ENCODE measurements at places on chromosomes 4 and X.

- DNase-seq: no peak
These were observed 36.0 kb downstream of the INTU start for GRCh38 chr4:127668770-127669169.

- DNase-seq: no peak
These were observed 20.3 kb upstream of the ABCG2 start for GRCh38 chr4:88178626-88179231.

DNA sequence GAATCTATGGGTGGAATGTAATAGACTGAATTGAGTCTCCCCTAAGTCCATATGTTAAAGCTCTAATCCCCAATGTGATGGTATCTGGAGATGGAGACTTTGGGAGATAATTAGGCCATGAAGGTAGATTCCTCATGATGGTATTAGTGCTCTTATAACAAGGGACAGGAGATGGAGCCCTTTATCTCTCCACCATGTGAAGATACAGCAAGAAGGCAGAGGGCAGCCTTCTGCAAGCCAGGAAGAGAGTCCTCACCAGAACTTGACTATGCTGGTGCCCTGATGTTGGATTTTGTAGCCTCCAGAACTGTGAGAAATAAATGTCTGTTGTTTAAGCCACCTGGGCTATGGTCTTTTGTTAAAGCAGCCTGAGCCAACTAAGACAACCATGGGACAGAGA is 76.4 kb upstream of the F8A3 start:
- peak; percentile 8 for DNase-seq

DNA sequence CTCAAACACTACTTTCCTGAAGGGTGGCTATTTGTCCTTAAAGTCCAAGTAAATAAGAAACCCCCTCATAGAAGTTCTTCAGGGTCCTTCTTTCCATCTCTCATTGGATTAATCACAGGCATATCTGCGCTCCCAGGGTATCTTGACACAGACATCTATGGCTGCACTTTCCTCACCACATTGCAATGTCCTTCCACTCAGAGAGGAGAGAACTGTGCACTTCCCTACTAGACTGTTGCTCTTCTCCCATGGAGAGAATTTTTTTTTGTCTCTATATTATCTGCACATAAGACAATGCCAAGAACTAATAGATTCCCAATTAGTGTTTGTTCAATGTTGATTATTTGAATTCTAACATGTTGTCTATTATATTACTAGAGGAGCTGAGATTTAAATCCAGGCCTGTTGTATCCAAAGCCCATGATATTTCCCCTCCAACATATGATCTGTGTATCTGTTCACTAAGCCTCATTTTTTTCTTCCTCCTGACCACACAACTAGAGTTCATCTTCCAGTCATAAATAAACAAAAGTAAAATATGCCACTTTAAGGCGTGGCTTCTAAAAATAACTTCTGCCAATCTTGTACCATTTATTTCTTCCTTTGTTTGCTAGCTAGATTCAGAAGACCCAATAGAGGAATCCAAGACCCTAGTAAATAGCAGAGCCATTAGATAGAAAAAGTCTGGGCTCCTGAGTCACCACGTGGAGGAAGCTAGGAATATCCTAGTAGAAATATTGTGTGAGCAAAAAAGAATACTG is 61.5 kb upstream of the FAM241A start:
- DNase-seq: no peak

GRCh38 chrX:48599341-48599740 is 2.0 kb downstream of the WDR13 start:
- no peak for DNase-seq

- DNase-seq: no peak
These were observed 233.8 kb upstream of the CPEB2 start for GRCh38 chr4:14768449-14768848.

- no peak for DNase-seq
These were observed 26.0 kb downstream of the FAM53A start for GRCh38 chr4:1658146-1658545.

GRCh38 chr4:177220376-177220775 is 89.3 kb upstream of the NEIL3 start:
- no peak for DNase-seq

- no peak for DNase-seq
These were observed 5.7 kb downstream of the NIPAL1 start for GRCh38 chr4:48022192-48022799.

DNA sequence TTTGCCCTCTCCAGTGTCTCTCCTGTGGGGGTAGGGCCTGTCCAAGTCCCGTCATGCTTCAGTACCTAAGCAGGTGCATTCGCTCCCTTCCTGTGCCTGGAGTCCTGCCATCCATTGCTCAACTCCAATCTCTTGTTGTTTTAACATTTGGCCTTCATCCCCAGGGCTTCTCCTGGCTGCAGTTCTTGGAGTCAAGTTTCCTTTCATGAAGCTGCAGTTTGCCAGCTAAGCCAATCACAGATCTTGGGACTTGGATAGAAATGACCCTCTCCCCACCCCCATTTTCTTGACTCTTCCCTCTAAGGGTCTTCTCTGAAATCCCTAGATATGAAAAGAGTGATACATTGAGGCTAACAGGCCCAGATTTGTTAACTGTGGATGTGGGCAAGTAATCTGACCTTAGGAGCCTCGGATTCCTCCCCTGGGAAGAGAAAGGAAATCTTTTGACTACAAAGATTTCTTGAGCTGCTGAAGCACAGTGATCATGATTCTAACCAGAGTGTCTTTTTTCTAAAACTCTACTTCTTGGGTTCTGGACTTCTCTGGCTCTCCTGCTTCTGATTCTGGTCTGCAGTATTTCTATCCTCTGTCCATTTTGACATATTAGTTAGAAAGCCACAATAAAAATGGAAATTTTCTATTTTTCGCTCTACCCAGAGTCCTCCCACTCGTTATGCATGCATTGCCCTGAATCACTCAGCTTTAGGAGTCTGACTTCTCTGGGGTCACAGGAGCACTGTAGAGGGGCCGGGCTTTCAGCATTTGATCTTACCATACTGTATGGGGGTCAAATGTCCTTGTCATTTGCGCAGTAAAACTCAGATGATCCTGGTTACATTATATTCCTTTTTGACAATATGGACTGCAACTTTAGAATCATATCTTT is 61.0 kb downstream of the CHRNA9 start:
- DNase-seq: no peak

- DNase-seq: peak; percentile 57
These were observed 47.8 kb upstream of the CRMP1 start for GRCh38 chr4:5940470-5941203.

DNA sequence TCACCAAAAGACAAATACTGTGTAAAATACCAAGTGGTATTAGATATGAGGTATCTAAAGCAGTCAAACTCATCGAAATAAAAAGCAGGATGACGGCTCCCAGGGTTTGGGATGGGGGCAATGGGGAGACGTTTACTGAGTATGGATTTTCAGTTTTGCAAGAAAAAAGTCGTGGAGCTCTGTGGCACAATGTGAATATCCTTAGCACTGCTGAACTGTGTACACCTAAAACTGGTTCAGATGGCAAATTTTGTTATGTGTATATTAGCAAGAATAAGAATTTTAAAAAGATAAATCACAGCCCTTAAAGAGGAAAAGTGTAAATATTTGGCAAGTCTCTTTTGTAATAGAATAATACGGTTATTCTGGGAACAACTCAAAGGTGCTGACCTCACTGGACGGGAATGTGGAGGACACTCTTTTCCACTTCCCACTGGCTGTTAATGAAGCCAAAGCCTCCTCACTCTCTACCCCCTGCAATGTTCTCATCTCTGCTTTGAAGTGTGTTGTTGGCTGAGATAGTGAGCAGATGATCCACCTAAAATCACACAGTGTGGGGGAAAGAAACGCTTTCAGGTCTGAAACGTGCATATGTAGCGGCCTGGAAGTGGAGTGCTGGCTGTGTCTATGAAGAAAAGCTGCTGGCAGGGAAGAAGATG is 49.2 kb downstream of the SEL1L3 start:
- DNase-seq: no peak

DNA sequence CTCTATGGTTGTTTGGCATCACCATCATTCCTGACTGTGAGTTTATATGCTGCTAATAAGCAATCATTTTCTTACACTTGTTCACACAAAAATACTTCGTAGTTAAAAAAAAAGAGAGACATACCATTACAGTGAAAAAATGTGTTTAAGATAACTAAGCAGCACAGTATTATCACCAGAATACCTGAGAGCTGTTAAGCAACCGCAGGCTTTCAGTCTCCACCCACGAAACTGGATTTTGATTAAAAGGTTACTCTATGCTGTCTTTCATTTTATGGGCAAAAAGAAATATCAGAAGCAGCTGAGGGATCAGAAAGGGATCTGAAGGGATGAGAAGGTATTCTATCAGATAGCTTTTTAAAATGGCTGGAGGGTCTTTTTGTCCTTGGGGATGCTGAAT is 148.3 kb downstream of the NEK1 start:
- no peak for DNase-seq

- peak; percentile 45 for DNase-seq
These were observed 35.0 kb downstream of the NUDT11 start for GRCh38 chrX:51461053-51462044.

DNA sequence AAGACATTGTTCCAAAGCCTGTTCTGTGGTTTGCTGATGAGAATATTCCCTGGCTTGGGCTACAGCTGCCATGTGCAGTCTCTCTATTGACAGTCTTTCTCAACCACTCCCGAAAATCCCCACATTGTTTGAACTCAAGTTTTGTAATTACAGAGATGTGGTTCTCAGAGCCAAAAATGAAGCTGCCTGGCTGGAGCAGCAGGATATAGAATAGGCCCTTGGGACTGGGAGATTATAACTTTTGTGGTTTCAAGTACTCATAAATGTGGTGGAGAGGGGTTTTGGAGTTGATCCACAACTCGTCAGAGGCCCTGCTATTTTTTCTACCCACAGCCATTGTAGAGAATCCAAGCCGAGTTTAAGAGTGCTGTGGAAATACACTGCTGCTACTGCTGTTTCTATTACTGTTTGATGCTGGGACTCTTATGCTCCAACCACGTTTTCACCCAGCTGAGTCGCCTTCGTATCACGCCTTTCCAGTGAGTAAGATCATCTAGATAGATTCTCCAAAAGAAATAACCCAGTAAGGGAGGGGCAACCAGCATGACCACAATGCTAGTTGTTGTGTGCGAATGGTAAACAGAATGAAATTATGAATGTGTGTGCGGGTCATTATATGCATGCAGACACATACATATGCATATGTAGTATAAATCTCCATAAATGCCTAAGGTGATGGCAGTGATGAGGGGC is 57.1 kb upstream of the ATXN3L start:
- DNase-seq: peak; percentile 60

DNA sequence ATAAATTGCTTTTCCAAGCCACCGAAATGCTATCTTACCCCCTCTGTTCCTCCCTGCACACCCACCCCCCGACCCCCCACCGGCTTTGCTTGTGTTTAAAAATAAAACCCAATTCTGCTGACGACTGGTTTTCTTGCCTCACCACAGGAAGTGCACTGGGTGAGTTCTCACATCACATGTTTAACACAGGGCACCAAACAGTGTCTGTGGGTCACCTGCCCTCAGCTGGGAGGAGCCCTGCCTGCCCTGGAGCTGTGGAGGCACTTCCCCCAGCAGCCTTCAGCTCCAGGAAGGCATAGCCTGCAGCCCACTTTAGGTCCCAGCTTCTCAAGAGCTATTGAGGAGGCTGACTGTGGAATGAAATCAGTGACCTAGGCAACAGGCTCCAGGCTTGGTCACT is 8.8 kb downstream of the TMEM255A start:
- peak; percentile 62 for DNase-seq

GRCh38 chr4:163485589-163485988 is 8.9 kb upstream of the TMA16 start:
- no peak for DNase-seq

GRCh38 chr4:26459054-26459755 is 31.1 kb downstream of the CCKAR start:
- DNase-seq: peak; percentile 77

DNA sequence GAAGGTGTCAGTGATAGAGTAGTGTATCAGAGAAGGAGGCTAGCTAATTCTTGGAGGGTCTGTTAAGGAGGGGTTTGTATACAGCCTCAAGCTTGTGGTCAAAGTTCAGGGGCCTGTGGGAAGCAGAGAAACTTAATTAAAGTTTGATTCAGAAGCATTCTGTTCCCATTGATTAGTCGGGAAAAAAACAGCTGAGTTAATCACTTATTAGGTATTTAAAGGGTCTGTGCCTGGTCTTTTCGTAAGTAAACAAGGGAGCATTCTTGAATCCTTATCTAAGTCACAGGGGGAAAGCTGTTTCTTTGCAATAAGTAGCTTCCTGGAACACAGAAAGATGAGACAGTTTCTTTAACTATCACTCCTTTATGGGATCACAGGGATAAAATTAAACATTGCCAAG is 492.1 kb downstream of the PCDH10 start:
- DNase-seq: no peak

DNA sequence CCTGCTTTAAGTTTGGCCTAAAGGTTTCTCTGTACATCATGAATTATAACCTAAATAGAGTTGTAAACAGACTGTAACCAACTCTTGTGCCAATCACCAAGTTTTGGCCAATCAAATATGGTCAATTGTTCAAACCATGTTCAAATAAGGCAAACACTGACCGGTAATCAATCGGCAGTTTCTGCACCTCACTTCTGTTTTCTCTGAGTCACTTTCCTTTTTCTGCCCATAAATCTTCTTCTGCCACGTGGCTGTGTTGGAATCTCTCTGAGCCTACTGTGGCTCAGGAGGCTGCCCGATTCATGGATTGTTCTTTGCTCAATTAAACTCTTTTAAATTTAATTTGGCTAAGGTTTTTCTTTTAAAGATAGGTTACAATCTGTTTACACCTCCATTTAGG is 16.5 kb upstream of the ENPP6 start:
- no peak for DNase-seq

DNA sequence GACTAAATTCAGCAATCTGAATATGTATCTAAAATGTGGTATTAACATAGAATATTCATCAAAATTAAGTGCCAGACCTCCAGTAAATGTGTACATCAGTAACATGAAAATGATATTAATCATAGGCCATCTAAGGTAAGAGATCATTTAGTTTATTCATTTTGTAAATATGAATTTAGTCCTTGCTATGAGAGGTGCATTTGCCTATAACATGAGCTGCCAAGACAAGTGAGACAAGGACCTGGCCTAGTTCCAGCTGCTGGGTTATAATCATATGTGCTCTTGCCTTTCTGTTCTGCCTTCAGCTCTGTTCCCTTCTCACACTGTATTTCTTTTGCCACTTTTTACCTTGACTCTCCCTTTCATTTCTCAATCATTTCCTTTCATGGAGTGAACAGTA is 160.0 kb downstream of the STIM2 start:
- DNase-seq: no peak

DNA sequence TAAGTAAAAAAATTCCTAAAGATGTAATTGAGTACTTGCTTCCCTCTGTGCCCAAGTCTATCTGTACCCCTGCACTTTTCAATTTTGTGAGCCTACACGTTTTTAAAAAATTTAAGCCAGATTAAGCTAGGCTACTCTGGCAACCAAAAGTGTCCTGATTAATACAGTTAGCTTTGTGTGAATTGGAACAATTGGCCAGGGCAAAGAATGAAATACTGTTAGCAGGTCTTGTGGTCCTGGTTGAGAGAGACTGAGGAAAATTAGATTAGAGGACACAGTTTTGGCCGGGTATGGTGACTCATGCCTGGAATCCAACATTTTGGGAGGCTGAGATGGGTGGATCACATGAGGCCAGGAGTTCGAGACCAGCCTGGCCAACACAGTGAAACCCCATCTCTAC is 293.3 kb downstream of the RAPGEF2 start:
- no peak for DNase-seq

- DNase-seq: no peak
These were observed 21.9 kb downstream of the PTTG2 start for GRCh38 chr4:37981844-37982720.

- no peak for DNase-seq
These were observed 6.0 kb upstream of the IDS start for GRCh38 chrX:149511081-149511480.

GRCh38 chrX:14528629-14529289 is 577 bp upstream of the GLRA2 start:
- DNase-seq: peak; percentile 55

All from NB4 (cell line).